ENCODE measurements at places on chromosomes 7 and 10.

DNA sequence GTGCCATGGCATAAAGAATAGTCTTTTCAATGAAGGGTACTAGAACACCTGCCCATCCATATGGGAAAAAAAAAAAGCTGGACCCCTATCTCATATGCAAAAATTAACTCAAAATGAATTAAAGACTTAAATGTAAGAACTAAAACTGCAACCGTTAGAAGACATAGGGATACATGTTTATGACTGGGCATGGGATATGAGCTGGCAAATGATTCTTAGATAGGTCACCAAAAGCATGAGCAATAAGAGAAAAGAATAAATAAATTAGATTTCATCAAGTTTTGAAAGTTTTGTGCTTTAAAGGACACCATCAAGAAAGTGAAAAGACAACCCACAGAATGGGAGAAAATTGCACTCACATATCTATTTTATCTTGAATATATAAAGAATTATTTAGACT is 222.0 kb downstream of the ADK start:
- DNase-seq, result no peak

DNA sequence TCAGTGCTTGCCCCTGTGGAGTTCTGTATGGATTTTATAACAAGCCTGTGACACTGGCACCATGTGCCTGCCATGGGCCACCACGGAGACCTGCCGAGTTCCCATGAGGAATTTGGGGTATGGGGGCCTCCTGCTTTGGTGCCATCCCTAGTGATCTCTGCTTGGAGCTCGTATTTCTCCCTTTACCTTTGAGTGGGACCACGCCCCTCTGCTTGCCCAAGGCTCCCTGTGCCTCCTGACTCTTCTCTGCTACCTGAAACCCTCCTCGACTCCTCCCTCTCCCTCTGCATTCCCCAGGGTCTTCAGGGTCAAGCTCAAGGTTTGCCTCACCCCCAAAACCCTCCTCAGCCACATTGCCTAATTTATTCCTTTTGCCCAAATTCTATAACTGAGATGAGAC is 225.0 kb downstream of the BUB3 start:
- DNase-seq, result no peak

DNA sequence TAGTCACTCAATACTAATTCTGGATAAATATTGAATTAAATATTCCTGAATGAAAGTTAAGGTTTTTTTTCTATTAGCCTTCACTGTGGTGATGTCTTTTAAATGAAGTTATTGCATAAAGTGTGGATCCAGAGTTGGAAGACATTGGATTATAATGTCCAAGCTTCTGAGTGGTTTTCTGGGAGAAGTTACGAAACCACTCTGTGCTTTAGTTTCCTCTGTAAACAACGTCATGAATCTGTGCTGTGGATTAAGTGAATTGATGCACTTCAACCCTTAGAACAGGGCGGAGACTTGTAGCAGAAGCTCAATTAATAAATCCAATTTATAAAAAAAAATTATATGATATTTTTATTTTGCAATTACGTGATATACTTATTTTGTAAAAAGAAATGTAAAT is 271.7 kb downstream of the BICC1 start:
- no peak for DNase-seq

DNA sequence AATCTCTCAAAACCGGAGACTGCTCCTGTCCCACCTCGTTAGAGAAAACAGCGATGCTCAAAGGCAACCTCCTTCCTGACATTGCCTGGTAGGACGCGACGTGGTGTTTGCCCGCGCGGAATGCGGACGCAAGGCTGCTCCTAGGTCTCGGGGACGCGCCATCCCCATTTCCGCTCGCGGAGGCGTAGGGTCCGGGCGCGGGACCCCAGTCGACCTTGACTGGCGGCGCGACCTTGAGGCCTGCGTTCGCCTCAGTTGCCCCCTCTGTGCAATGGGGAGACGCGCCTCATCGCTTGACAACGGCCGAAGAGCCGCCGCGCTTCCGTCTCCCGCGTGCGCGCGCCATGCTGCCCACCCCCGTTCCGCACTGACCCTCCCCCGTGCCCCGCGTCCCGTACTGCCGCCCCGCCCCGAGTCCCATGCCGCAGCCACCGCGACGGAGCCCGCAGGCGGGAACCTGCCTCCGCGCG is 412 bp upstream of the PPIA start:
- peak; percentile 3 for DNase-seq

GRCh38 chr10:71496927-71497762 is 100.4 kb downstream of the CDH23 start:
- DNase-seq, result no peak

DNA sequence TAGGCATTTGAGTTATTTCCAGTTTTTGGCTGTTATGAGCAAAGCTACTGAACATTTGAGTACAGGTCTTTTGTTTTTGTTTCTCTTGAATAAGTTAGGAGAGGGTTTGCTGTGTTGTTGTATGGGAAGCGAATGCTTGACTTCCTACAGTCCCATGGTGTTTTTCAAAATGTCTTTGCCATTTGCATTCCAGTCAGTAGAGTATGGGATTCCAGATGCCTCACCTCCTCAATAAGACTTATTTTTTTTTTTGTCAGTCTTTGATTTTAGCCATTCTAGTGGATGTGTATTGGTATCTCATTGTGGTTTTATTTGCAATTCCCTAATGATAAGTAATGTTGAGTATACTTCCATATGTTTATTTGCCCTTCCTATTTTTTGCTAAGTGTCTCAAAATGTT is 19.4 kb downstream of the CDK13 start:
- DNase-seq, result no peak

GRCh38 chr10:131089150-131089549 is 222.4 kb downstream of the TCERG1L start:
- DNase-seq, result no peak

DNA sequence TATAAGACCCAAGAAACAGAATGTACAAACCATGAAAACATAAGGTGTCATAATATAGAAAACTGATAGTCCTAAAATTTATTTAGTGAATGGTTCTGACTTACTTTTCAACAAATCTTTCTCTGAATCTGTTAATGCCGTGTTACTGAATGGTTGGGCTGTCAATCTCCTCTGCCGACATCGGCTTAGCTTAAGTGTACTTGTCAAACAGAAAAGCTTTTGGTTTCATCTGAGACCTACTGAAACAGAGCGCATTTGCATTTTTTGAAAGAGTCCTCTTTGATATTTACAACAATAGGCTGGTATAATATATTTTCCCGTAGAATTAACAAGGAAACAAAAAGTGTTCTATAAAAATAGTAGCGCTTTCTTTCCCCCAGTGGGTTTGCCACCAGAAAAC is 120.9 kb upstream of the ZNF804B start:
- DNase-seq, result no peak

DNA sequence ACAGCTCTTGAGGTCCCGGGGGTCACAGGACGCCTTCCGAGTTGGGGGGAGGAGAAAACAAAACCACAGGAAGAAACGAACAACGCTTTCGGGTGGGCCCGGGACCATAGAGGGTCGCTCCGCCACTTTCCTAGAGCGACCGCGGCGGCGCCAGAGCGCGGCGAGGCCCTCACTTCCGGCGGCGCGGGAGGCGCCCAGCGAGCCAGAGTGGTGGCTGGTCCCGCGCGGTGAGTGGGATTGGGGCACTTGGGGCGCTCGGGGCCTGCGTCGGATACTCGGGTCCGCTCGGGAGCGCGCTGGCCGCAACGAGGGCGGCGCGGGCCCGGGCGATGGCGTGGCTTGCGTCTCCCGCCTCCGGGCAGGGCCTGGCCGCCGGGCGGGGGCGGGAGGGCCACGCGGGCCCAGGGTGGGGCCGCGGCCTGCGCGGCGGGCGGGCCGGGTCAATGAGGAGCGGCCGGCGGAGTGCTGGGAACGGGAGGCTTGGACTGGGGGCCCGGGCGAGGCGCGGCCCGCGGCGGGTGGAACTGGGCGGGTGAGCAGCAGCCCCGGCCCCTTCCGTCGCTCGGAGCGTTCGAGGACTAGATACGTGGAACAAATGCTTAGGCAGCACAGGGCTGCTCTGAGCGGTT is at the start of gene ZNF22:
Gene ZNF22, plus strand, starts transcription at position 172 of the 629 bp plus-strand sequence. CDS start 2,446 bp downstream, outside the sequence.
- peak; percentile 49 for DNase-seq

DNA sequence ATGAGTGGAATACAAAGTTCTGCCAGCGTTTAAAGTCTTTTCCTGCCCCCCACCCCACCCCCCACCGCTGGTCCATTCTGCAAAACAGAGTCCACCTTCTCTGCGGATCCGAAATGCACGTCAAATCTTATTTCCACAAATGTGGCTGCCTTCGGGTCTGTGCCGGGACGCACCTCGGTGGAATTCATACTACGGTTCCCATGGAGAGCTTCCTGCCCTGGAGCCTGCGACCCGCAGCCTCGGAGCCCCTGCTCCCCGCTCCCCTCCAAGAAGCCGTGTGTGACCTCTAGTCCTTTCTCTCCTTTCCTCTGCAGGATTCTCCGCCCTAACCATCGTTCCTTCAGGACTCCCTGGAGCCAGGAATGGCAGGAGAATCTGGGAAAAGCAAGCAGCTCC is 12.5 kb upstream of the CALML5 start:
- DNase-seq, result no peak

GRCh38 chr7:130963339-130963738 is 229.3 kb upstream of the KLF14 start:
- DNase-seq, result no peak

DNA sequence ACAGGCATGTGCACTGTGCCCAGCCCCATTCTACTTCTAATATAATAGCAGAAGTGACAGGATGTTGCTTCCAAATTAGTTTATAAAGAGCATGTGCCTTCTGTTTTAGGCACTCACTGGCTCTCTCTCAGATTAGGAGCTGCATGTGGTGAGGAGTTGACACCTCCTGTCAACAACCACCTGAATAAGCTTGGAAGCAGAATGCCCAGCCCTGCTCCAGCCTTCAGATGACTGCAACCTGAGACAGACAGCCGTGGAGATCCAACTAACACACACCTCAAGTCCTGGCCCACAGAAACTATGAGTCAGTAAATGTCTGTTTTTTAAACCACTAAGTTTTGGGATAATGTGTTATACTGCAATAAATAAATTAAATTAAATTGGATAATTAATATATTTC is 54.5 kb downstream of the PARD3 start:
- DNase-seq, result no peak

DNA sequence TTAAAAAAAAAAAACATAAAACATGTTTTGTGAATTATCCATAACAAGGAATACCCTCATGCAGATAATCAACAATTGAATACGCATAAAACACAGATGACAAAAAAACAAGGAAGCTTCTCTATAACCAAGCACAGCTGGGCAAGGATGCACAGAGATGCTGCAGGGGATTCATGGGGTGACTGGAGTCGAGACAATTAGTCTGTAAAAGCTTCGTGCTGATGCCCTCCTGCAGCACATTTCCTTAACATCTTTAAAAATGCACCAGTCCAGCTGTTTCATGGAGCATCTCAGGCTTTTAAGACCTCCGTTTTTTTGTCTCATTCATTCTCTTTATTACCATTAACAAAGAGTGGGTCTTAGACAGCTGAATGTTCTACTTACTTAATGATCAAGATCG is 794.0 kb upstream of the C7orf33 start:
- DNase-seq, result no peak

GRCh38 chr7:41835976-41836530 is 133.2 kb upstream of the INHBA start:
- no peak for DNase-seq

- DNase-seq, result no peak
Measured at GRCh38 chr7:92754919-92755581, 81.3 kb downstream of the CDK6 start.

DNA sequence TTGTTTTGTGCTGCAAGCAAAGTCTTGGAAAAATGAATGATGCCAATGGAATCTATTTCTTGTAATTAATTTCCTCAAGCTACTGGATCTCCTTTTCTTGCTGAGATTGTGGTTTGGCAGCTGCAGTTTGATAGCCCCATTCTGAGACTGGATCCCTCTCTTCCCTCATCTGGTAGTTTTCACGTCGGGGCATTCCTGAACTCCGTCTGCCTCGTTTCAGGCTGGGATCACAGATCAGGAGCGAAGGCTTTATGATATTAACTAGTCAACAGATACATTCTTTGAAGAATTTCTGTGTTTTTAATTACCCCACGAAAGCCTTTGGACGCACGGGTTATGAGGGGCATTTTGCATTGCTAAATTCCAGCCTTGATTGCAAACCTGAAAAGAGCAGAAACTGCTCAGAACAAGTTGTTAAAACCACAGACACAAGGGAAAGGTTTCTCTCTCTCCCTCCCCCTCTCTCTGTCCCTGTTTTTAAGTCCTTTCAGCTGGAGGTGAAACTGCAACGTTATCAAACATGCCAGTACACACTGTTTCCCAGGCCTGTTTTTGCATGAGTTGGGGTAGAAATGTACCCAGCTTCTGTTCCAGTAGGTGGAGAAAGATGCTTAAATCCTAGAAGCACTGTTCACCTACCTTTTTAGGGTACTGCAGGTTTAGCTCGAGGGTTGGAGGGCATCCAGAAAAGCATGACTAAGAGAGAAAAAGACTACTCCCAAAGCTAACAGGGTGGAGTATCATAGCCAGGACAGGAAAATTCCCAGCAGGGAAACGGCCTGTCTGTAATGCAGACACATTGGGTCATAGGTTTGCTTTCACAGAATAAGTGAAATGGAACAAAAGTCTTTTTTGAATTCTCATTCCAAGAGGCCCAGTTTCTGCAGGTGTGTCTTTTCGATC is 124.3 kb downstream of the CUX1 start:
- no peak for DNase-seq

DNA sequence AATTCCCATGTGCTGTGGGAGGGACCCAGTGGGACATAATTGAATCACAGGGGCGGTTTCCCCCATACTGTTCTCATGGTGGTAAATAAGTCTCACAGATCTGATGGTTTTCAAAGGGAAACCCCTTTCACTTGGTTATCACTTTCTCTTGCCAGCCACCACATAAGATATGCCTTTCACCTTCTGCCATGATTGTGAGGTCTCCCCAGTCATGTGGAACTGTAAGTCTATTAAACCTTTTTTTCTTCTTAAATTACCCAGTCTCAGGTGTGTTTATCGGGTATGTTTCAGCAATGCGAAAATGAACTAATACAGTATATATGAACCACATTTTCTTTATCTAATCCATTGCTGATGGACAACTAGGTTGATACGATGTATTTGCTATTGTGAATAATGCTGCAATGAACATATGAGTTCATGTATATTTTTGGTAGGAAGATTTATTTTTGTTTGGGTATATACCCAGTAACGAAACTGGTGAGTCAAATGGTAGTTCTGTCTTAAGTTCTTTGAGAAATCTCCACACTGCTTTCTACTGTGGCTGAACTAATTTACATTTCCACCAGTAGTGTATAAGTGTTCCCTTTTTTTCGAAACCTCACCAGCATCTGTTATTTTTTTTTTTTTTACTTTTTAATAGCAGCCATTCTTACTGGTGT is 70.0 kb upstream of the HGF start:
- DNase-seq, result no peak

DNA sequence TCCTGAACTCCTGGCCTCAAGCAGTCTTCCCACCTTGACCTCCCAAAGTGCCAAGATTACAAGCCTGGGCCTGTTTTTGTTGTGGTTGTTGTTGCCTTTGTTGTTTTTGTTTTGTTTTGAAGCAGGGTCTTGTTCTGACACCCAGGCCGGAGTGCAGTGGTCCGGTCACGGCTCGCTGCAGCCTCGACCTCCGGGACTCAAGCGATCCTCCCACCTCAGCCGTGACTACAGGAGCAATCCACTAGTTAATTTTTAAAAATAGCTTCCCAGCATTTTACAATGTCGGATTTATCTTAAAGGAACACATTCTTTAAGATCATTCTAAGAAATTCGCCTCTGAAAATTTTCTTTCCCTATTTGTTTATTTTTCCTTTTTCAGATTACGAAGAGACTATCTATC is 27.7 kb upstream of the AP5Z1 start:
- DNase-seq, result no peak

- no peak for DNase-seq
Measured at GRCh38 chr7:2102375-2102723, 130.4 kb downstream of the MAD1L1 start.
